ENCODE measurements at places on chromosomes 5 and 9.

GRCh38 chr9:125931211-125931610 lies 184.0 kb downstream of the PBX3 start:
- no peak for DNase-seq

DNA sequence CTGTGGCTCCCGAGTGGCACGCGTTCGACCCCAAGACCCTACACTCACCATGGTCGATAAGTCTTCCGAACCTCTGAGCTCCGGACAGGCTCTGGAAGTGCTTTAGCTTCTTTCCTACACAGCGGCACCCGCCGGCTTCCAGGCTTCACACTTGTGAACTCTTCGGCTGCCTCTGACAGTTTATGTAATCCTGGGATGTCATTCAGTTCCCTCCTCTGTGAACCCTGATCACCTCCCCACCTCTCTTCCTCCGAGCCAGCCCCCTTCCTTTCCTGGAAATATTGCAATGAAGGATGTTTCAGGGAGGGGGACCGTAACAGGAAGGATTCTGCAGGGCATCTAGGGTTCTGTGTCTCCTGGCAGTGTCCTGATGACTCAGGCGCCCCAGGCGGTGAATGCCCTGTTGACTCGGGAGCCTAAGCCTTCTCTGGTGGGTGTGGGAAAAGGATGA lies at the start of gene CD14:
CD14 (minus strand) TSS at position 155 of the 451 bp plus-strand sequence; CDS start at position 51, 104 bp downstream.
- DNase-seq: no peak

DNA sequence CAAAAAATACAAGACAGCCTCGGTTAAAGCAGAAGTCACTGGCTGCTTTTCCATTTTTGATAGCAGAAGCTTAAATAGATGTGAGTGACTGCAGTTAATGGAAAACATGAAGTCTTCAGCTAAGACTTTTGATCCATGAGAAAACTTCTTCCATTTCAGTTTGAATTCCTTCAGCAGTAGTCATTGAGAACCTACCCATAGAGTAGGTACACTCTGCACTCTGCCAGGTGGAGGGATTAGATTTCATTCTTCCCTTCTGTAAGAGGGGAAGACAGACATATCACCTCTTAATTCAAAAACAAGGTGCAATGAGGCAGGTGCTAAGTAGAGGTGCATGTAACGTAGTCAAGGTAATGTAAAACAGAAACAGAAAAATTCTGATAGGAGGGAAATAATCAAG lies 26.7 kb upstream of the XPA start:
- DNase-seq: no peak

- no peak for DNase-seq
These were observed 209.8 kb downstream of the TLE1 start for GRCh38 chr9:81479573-81479972.

DNA sequence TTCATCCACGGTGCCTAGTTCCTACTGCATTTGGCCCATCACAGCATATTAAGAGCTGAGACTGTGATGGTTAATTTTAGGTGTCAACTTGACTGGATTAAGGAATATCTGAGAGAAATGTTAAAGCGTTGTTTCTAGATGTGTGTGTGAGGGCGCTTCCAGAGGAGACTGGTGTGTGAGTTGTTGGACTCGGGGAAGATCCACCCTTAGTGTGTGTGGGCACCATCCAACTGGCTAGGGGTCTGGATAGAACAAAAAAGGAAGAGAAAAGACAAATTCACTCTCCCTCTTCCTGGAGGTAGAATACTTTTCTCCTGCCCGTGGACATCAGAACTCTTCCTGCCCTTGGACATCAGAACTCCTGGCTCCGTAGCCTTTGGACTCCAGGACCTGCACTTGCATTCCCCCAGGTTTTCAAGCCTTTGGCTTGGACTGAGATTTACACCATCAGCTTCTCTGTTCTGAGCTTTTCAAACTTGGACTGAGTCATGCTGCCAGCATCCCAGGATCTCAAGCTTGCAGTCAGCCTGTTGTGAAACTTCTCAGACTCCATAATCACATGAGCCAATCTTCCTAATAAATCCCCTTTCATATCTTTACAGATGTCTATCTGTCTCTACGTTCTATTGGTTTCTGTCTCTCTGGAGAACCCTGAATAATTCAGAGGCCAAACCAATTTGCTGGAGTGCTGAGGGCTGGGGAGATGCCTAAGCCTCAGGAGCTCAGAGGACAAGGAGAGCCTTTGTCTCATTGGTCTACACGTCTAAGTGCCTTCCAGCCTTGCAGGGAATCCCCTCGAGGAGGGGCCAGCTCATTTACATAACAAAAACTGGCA lies 164.5 kb downstream of the DCP2 start:
- no peak for DNase-seq
